Head of caudate nucleus (tissue), 42 donors: ENCODE measurements at places on chromosomes 4 and X.

- no peak for DNase-seq
These were observed 75.2 kb upstream of the PRKX start for GRCh38 chrX:3788494-3789233.

DNA sequence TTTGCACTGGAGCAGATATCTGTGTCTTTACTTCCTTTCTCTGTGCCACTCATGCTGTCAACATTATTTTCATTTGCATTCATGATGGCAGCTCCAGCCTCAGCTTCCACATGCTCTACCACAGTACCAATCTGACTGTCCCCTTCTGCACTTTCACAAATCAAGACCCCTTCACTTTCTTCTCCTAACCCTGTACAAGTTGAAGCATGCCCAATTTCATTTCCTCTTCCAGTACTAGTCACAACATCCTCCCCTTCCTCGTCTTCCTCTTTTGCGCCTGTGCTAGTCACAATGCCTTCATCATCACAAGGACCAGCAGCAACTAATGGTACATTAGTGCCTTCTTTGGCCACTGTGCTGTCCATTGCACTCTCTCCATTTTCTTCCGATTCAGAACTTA, 26.5 kb downstream of the BOD1L1 start:
- no peak for DNase-seq

DNA sequence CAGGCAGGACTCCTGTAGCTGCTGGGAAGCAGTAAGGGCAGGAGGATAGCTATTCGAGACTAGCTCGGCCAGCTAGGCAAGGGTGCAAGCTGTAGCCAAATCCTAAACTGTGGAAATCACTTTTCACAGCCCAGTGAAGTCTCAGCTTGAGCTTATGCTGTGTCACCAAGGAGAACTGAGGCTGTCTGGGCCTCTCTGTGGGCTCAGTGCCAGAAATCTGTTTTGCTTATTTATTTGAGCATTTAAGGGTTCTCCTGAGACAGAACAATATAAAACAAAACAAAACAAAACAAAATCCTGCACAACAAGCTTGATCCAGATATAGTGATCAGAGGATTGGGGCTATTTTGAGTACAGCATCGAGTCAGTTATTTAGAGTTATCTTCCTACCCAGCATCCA, 97.5 kb downstream of the FANCB start:
- no peak for DNase-seq

DNA sequence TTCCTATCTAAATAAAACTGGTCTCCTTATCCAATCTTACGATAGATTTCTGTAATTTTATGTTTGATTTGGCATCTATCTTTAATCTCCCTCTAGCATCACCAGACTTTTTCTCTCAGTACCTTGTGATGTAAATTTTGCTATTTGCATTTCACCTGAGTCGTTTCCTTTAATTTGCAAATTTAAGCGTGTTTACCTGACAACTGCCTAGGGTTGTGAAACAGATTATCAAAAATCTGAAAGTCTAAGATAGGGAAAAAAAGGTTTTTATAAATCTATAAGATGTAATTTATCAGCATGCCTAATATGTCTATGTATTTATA, 39.4 kb upstream of the TMPRSS11E start:
- DNase-seq: no peak

- no peak for DNase-seq
These were observed 212.4 kb upstream of the CASK start for GRCh38 chrX:42135583-42136228.

DNA sequence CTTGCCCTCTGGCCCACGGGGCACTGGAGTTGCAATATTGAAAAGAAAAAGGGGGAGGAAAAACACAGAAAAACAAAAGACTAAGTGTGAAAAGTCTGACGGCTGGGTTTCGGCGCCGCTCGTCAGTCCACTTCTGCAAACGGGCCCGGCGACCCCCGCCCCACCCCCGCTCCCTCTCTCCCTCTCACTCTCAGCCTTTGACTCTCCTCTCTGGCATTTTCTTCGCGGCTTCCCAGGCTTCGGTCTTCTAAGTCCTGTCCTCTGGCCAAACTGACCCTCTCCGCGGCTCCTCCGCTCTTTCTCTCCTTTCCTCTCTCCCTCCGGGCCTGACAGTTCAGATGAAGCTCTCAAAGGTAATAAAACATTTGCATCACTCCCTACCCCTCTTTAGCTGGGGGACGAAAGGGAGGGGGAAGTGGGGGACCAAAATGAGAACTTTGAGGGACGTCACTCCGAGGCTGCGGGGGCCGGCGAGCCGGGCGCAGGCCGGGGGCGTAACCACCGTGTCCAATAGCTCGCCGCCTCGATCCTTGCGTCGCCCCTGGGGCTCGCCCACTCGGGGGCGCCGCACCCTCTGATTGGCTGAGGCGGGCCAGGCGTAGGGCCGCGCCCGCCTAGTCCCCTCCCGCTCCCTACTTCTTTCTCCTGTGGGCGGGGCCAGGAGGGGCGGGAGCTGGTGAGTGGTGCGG, at the start of gene NKX6-1:
Gene NKX6-1 (minus strand): TSS at position 358 of the 689 bp plus-strand sequence. CDS start 1,064 bp downstream, outside the sequence.
- peak; percentile 57 for DNase-seq

DNA sequence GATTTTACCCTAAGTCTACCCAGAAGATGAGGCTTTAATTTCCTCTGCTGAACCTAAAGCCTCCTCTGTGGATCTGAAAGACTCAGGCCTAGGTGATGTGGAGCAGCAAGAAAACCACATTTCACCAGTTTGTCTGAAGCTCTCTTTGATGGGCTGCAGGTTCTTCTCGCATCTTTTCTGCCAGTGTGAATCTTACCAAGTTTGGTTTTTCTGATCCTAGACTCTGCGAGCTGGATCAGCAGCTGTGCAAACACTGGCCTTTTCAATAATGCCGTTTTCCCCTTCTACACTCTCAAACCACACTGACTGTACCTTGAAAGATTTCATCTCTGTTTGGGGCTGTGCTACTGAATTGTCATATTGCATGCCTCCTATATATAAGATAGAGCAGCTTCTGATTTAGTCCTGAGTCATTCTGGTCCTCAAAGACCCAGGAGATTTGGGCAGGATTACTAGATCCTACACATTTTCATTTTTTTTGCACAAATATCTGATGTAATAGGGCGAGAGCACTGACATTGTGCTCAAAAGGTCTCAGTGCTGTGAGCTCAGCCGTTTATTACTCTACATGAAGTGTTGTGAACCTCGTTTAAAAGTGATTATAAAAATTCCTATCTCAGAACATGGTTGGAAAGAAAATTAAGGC, 133.6 kb upstream of the FAM9C start:
- DNase-seq: no peak

GRCh38 chrX:24245202-24245601, 68.7 kb downstream of the SUPT20HL2 start:
- DNase-seq: no peak

DNA sequence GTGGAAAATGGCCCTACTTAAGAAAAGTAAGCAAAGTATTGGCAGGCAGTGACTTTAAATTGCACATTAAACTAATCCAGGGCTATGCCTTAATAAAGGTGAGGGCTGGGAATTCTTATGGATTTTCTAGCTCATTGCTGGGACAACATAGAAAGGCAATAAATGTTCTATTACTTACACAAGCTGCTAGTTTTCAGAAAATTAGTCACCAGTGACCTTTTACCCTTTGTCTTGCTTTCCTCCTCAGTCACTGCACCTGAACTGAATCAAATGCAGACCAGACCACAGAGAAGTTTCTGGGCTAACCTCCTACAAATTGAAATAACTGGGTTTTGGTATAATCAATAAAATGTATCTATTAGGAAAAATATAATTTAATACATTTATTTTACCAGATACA, 694.4 kb upstream of the FAM241A start:
- no peak for DNase-seq

DNA sequence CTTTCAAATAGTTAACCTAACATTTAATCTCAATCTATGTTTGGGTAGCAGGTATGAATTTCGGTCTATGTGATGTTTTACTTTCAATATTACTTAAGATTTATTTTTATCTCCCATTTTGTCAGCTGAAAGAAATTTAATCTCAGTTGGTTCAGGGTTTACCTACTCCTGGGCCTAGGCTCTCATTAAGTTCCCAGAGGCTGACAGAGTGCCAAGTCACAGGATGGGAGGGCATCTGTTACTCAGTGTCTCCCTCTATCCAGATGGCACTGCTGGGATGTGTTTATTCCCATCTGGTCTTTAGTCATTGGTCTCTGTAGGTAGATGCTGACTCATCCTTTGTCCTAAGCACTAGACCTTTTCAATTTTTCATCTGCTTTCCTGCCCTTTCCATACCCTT, 129.4 kb upstream of the ARSJ start:
- no peak for DNase-seq

GRCh38 chr4:152322656-152323055, 213.2 kb downstream of the FBXW7 start:
- DNase-seq: no peak

DNA sequence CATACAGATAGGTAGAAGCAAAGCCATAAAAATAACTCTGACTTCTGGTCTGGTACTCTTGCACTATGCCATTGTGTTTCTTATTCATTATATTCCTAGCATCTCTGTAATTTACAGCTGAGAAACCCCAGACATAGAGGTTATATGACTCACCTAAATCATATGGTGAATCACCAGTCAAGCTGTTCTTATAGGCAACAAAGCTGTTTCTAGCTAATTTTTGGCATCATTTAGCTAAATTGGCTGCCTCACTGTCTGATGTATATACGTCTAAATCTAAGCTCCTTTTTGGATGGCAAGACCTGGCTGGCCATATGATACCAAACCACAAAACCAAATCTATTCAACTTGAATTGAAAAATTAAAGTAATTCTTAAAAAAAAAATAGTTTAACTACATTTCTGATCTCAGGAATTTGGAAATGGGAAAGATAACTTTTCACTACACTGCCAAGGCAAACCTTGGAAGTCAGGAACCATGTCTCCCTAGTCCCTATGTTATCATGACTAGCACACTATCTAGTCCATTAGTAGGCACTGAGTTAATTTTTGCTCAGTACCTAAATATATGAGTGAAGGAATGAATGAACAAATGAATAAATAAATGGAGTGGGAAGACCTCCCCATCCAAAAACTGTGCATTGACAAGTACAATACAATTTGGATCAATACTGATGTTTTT, 41.3 kb upstream of the STAG2 start:
- no peak for DNase-seq

DNA sequence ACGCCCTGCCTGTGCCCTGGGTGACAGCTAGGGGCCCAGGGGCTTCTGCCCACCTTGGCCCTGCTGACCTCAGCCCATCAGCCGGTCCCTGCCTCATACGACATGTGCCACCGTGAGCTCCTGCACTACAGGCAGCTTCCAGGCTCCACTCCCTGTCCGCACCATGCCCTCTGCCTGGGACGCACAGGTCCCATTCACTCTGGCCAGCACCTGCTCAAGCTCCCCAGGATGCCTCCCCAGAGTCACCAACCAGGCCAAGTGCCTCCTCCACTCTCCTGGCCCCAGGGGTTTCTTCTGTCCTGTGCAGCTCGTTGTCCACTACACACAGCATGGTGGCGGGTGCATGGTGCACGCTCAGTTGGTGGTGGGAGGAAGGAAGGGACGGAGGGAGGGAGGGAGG, 20.2 kb upstream of the MRFAP1 start:
- DNase-seq: no peak

GRCh38 chrX:23332888-23333821, 1.5 kb upstream of the PTCHD1 start:
- peak; percentile 43 for DNase-seq

GRCh38 chr4:39699687-39700409, 1.9 kb downstream of the UBE2K start:
- no peak for DNase-seq

- DNase-seq: peak; percentile 20
These were observed at the start of gene GPC4 for GRCh38 chrX:133415276-133416105. TSS of gene GPC4 (minus strand) at chrX:133415489. CDS start at chrX:133414965, 524 bp downstream.

GRCh38 chr4:37388681-37389365, 144.3 kb downstream of the NWD2 start:
- DNase-seq: no peak

- no peak for DNase-seq
These were observed 233.3 kb upstream of the EDNRA start for GRCh38 chr4:147247579-147247978.

GRCh38 chrX:148084611-148085010, 103.5 kb downstream of the FMR1NB start:
- DNase-seq: no peak

DNA sequence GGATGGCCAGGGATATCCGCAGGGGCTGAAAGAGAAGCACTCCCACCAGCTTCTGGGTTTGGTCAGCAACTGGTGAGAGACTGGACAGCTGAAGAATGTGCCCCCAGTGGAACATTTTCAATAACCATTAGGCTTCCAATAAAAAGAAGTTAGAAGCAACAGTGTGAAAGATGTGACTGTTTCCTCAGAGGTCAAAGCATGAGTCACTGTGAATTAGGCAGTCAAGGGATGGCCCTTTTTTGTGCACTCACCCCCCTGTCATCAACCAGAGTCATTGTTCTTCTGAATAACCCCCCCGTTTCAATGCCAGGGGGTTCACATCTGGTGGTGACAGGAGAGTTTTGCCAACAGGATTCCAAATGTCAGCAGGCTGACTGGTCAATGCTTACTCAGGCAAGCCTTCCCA, 74.6 kb upstream of the SH3RF1 start:
- DNase-seq: peak; percentile 49

GRCh38 chr4:107570952-107571351, 149.1 kb downstream of the PAPSS1 start:
- no peak for DNase-seq

DNA sequence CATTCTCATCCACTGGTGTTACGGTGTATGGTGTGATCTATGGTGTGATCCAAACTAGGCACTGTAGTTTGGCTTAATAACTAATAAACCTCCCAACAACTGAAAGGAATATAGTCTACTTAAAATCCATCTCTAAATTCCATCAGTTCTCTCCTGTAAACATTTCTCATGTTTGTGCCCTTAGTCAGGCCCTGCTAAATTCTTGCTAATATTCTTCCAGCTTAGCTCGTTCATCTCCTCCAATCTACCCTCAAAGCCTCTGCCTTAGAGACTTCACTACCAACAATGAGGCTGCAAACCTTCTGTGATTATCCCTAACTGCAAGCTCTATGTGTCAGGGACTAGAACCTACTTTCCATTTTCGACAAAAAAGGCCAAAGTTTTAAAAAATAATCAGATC, 28.1 kb downstream of the ZAR1 start:
- no peak for DNase-seq

DNA sequence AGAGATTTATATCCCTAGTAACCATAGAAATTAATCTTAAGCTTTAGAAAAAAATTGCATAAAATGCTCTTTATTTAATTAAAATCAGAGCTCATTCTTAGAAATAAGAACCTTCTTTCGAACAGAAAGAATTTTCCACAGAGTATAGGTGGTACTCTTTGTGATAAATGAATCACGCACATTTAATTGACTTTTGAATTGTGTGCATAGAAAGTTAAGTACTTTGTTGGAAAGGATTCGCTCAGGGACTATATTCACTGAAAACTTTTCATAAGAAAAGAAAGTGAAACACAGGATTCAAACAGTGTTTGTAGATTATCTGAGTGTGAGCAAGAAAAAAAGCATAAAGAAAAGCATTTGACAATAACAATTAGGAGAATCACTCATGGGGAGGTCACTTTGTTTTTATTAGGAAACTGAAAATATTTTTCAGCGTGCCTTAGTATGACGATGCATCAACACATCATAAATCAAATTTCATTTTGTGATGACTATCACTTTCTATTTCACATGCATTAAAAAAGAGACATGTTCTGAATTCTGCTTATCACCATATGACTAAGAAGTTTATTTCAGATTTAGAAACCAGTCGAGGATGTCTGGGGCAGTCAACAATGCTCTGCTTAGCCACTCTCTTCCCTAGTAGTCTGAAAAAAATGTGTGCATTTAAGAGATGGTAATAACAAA, 49.5 kb downstream of the STX18 start:
- no peak for DNase-seq
